ENCODE measurements at places on chromosomes 2 and 18.

DNA sequence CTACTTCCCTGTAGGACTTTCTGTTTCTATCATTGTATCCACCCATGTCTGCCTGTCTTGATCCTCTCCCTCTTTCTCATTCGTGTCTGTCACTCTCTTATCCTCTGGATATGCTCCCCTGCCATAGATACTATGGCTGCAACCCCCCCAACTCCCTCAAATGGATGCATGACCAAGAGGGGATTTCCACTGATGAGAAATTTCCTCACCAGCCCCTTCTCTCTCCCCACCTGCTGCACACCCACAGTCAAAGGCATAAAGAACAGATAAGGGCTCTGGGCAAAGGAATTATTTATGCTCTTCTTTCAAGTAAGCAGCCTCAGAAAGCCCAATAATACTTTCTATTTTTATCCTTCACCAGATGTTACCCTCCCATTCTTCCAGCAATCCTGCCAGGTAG lies 121.3 kb downstream of the FOXI3 start:
- DNase-seq, result no peak

DNA sequence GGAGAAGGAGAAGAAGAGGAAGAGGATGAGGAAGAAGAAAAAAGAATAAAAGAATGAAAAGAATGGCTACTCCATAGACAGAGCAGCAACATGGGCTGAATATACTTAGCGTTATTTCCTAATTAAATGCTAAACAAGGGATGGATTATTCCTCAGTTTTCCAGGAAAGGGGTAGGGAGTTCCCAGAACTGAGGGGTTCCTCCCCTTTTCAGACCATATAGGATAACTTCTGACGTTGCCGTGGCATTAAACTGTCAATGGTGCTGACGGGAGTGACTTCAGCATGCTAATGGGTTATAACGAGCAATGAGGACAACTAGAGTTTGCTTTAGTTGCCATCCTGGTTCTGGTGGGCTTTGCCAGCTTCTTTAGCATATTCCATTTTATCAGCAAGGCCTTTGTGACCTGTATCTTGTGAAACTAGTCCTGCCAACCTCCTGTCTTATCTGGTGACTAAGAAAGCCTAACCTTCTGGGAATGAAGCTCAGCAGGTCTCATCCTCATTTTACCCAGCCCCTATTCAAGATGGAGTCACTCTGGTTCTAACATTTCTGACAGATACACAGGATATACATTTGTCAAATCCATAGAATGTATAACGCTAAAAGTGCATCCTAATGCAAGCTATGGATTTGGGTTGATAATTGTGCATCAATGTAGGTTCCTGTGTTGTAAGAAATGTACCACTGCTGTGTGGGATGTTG lies 152.3 kb downstream of the MAIP1 start:
- DNase-seq, result no peak

DNA sequence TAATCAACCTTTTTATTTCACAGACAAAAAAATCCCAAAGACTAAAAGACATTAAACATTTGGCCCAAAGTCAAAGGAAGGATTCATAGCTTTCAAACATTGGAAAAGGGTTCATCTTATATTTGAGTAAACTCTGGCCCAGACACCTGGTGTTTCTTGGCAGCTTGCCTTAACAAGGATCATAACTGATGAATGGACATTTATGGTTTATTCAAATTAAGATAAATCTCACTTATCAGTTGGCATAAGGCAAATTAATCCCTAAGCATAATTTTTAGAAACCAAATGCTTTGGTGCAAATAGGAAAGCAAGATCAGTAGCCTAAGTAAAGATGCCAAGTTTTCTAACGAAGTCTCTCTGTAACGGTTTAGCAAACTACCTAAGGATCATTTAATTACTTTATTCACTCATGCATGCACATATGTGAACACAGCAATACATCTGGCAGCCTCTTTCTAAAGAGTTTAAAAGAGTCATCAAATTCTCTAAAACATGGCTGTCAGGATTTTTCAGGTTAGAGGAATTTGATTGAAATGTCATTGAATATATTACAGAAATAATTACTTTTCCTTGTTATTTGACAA lies 323.4 kb upstream of the RBMS1 start:
- no peak for DNase-seq

DNA sequence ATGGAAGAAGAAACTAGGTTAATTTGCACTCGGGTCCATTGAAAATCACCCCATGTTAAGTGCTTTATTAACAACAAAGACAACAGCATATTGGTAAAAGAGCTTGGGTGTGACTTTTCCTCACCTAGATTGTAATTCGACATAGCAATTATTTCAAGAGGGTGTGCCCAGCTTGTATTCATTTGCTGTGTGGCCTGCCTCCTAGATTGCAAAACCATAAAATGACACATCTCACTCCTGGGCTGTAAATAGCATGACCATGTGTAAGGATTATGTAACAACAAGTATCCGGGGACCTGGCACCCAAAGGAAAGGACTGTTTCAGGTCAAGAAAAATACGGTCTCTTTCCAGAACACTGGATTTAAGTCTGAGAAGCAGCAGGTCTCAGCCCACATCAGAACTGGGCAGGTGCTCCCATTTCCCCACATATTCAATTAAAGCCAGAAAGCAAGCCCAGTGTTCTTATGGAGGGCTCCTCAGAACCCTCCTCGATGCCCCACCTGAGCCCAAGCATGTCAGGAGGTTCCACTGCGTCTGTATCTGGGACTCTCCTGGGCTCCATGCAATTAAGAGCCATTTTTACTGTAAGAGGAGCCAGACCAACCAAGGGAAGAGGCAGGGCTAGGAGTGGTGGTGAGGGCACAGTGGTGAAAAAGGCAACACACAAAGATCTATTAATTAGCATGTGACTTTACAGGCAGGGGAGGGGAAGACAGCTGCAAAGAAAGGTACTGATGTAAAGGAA lies 39.2 kb downstream of the MREG start:
- no peak for DNase-seq

GRCh38 chr2:3100386-3100785 lies 277.2 kb downstream of the EIPR1 start:
- DNase-seq, result no peak

- no peak for DNase-seq
Observed at GRCh38 chr2:157933160-157933920, 57.2 kb upstream of the ACVR1 start.

- DNase-seq, result no peak
Observed at GRCh38 chr2:9250091-9250490, 43.5 kb downstream of the ASAP2 start.

GRCh38 chr2:101400506-101401325 lies 13.4 kb upstream of the CREG2 start:
- DNase-seq, result no peak

GRCh38 chr2:105610576-105611332 lies 134.0 kb upstream of the NCK2 start:
- DNase-seq, result no peak

- no peak for DNase-seq
Observed at GRCh38 chr18:60471652-60472051, 99.1 kb upstream of the MC4R start.

- no peak for DNase-seq
Observed at GRCh38 chr2:60499651-60500265, 53.7 kb downstream of the BCL11A start.

- DNase-seq, result no peak
Observed at GRCh38 chr18:74281011-74281979, 10.5 kb downstream of the CYB5A start.

DNA sequence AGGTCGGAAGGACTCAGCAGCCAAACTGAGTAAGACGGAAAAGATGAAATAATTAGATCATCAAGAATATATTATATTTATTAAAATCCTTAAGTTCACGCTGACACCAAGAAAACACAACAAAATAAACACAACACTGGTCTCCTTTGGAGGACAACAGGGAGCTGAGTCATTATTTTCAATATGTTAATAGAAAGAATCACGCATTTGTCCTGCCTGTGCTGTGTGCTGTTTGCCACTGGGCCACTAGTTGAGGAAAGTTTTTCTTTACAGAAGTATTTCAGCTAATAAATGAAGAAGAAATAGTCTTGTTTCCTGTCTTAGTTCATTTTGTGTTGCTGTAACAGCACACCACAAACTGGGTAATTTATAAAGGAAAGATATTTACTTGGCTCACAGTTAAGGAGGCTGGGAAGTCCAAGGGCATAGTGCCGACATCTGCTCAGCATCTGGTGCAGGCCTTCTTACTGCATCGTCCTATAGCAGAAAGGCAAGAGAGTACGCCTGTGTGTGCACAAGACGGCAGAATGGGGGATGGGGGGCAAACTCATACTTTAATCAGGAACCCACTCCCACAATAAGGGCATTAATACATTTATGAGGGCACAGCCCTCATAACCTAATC lies 88.0 kb downstream of the TCF7L1 start:
- no peak for DNase-seq

- DNase-seq, result no peak
Observed at GRCh38 chr2:204114295-204115136, 178.0 kb downstream of the ICOS start.

- DNase-seq, result no peak
Observed at GRCh38 chr2:189954989-189955388, 107.5 kb downstream of the MSTN start.

DNA sequence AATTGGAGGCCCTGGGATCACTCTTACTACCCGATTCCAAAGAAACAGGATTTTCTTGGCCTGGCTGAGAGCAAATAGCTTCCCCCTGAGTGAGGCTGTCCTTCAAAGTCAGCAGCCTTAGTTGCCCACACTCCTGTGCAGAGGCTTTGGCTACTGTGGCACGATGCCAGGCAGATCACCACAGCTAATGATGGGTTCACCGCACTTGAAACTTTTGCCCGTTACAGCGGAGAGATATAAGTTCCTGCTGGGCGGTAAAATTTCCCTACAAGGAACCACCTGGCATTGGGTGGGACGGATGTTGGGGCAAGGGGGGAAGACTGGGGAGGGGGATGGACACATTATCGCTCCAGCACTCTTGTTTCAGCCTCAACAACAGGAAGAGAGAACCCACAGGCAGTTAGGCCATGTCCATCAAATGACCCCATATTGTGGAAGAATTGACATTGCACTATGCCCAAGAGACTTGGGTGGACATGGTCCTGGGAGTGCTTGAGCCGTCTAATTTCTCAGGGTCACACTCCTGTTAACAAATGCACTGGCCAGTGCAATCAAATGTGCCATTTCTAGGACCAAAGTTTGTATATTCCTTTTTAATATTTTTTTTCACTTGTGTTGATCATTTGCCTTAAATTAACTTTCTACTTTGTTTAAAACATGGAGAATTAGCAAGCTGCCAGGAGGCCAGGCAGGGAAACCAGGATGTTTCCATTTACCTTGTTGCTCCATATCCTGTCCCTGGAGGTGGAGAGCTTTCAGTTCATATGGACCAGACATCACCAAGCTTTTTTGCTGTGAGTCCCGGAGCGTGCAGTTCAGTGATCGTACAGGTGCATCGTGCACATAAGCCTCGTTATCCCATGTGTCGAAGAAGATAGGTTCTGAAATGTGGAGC lies 4.4 kb downstream of the IL1B start:
- DNase-seq, result no peak

DNA sequence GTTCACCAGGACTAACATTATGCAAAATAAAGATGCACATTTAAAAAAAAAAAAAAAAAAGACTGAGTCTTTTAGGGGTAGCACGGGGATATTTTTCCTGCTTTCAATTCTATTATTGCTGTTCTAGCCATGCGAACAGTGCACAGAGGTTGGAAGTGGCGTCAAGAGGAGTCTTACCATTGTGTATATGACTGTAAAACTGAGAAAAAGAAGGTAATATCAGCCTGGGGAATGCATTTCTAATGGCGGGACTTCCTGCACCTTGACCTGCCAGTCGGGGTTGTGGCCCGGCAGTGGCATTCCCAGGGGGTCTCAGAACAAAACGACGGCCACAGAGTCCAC lies 48.5 kb upstream of the ATP6V1B1 start:
- DNase-seq, result no peak

DNA sequence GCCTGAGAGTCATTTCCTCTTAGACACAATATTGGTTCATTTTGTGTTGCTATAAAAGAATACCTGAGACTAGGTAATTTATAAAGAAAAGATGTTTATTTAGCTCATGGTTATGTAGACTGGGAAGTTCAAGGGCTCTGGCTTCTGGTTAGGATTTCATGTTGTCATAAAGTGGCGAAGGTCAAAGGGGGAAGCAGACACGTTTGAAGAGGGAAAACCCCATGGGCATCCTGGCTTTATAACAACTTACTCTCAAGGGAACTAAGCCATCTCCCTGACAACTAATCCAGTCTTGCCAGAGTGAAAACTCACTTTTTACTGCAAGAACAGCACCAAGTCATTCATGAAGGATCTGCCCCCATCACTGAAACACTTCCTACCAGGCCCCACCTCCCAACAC lies 89.7 kb upstream of the RNF152 start:
- no peak for DNase-seq

GRCh38 chr2:118881490-118882129 lies 34.2 kb upstream of the EN1 start:
- DNase-seq, result no peak

GRCh38 chr2:84487298-84487996 lies 28.4 kb upstream of the SUCLG1 start:
- no peak for DNase-seq

DNA sequence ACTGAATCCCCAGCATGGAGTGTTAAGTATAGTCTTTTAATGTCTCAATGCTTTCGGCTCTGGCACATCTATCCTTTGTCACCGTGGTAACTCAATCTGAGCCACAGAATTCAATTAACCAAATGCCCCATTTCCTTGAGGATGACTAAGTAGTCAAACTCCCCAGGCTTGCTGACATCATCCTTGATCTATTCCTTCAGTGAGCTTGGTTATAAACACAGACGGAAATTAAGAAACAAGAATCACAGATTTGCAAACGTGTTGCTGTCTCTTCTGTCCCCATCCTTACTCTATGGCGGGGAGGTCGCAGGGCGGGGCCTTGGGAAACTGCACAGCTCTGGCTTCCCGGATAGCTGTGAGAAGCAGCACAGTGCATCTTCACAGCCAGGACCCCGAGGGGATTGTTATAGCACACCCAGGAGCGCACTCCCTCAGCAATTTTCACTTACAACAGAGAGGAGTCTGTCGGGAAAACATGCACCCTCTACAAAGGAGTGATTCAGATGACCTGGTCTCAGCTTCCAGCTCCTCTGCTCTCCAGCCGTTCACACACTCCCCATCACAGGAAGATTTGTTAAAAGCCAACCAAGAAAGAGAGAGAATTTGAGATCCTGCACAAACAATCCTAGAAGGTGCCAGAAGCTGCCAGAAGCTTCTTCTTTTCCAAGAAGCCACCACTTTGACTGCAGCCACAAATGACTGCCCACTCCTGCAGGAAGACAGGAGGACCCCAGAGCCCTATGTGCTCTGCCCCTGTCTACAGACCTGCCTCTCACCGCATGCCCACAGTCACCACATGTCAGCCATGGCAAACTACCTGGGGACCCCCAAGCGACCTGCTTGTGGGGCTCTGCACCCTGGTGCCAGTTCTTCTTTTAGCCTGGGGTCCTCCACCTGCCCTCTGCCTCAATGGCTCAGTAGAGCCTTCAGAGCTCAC lies 44.9 kb upstream of the YWHAQ start:
- DNase-seq, result no peak
